ENCODE measurements at places on chromosomes 1 and 21.
A peak's percentile ranks its signal among the peaks of the same experiment; 100 is the strongest.

- no peak for DNase-seq
Observed at GRCh38 chr1:87816646-87817045, 488.0 kb downstream of the LMO4 start.

GRCh38 chr1:88801575-88802208, 89.7 kb downstream of the GTF2B start:
- DNase-seq = no peak

DNA sequence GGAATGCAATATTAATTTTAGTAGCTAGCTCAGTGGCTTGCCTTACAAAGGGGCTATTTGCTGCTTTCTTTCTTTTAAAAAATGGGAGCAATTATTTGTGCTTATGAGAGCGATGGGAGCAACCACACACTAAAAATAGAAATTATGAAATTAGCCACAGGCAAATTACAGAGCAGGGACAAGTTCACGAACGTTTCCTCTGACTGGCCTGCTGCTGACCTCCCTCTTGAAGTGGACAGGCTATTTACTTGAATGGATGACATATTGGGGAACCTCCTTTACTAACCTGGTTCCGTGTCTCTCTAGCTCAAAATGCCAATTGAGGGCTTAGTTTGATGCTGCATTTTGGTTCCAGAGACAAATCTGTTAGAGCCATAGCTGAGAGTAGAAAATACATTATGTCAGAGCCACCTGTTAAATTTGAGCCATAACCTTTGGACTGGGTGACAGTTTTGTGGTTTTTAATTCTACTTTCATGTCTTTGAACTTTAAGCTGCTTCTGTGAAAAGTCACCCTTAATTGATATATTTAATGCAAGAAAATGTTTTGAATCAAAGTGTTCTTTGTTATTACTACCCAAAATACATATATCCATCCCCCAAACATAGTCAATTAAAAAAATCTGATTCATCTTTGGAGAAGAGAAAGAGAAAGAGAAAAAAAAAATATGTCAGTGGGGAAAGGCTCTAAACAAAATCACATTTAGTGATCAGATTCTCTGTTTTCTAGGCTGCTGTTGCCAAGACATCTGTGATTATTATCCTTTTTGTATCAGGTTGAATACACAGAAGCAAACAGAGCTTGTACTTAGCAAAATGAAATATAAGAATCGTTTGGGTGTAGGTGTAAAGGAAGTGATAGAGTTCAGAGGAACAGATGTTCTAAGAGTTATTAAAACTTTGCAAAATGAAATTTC, 351.9 kb downstream of the ADGRL2 start:
- no peak for DNase-seq

DNA sequence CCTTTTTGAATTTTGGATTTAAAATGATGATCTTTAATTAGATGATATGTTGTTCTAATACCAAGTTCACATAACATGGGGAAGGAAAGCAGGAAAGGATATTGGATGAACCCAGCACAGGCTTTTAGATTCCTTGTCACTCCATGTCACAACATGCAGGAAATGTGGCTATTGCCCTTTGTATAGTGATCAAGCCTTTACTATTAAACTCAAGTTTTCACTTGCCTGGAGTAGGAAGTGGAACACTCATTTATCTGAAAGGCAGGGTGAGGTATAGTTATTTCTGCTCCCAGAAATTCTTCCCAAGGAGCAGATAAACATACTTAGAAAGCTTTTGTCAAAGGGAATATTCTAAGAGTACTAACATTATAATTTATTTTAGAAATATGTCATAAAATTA, 37.2 kb upstream of the BCAS2 start:
- DNase-seq = no peak

GRCh38 chr1:150869683-150870082, 6.7 kb downstream of the ARNT start:
- no peak for DNase-seq

GRCh38 chr1:37238364-37239224, 204.3 kb upstream of the GRIK3 start:
- no peak for DNase-seq

GRCh38 chr1:24692351-24692980, 49.4 kb downstream of the SRRM1 start:
- no peak for DNase-seq

DNA sequence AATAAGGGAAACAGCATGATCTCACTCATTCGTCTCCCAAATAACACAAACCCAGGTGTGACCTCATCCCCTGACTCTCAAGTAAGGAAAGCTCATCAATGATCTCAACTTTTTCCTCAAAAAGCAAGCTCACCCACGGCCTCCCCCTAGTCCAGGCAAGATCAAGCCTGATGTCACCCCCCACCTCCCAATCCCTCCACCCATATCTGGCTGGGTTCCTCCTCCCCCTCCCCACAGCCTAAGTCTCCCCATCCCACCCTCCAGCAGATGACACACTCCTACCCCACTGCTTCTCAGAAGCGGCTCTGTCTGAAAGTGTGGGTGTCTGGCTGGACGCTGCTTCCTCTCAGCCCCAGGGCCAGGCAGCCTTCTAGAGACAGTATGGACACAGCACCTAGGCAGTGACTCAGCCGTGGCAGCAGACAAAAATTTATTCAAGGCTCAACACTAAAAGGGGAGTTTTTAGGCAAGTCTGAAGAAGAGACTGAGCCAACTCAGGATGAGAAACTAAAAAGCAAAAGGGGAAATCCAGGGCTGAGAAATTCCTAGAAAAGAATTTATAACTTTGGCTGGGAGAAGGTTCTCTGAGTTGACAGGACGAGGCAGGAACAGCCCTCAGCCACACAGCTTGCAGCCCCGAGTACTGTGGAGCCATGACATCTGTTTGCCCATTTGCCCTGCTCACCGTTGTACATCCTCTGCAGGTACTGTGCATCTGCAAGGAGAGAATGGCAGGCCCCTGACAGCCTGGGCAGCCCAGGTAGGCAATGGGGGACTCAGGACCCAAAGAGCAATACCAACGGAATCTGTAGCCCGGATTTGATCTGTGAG, 81.6 kb upstream of the LRRC8D start:
- peak; percentile 58 for DNase-seq

GRCh38 chr21:16534408-16535101, 804.8 kb downstream of the USP25 start:
- DNase-seq = no peak

GRCh38 chr1:113904293-113904673, 316 bp downstream of the AP4B1 start:
- DNase-seq = no peak

DNA sequence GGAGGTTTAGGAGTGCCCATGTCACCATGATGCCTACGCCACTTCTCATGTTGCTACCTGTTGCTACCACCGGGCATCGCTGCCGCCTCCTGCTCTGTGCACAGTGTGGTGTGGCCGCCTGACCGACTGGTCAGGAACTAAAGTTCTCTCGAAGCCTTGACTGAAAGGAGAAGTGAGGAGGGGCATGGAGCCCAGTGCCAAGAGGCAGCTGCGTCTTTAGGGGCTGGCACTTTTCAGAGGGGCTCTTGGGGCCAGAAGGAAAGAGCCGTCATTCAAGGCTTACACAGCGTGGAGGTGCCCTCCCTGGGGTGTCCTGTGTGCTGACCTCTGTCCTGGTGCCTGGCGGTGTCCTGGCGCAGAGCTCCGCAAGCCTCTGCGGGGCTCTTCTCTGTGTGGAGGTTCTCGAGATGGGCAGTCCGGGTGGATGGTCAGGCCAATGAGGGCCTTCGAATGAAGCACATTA, 57.2 kb downstream of the ADARB1 start:
- DNase-seq = no peak

- DNase-seq = no peak
Observed at GRCh38 chr1:98975810-98976209, 28.9 kb downstream of the PLPPR5 start.

DNA sequence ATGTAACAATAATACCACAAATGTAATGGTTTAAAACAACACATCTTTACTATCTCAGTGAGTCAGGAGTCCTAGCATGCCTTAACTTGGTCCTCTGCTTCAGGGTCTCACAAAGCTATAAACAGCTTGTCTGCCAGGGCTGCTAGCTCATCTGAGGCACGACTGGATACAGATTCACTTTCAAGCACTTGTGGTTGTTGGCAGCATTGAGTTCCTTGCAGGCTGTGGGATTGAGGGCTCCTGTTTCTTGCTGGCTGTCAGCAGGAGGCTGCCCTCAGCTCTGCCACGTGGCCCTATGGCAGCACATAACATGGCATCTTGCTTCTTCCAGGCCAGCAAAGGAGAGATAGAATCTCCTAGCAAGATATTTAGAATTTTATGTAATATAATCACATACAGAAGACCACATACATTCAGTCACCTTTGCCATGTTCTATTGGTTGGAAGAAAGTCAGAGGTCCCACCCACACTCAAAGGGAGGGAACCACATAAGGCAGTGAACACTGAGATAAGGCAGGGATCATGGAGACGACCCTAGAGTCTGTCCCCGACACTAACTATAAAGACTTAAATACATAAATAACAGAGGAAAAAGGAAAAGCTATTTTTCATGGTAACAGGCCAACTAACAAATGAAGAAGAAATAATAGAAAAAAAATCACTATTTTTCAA, 18.9 kb upstream of the IPP start:
- DNase-seq = no peak

- DNase-seq = no peak
Observed at GRCh38 chr1:159791031-159791430, 10.3 kb downstream of the DUSP23 start.

DNA sequence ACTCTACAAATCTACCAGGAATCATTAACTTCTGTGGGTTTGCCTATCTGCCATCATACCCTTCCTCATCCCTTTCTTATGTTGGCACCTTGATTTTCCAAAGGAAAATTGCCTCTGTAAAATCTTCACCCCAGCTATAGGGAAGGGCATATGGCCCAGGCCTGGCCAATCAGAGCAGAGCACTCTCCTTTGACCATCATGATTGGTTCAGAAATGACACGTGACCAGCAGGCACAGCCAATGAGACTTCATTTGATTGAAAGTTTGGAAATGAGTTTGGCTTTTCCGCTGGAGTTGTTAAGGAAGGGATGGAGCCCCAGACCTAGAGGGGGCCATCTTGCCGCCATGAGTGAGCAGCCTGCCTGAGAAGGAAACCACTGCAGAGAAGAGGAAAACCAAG, 35.1 kb upstream of the IFFO2 start:
- peak; percentile 1 for DNase-seq

DNA sequence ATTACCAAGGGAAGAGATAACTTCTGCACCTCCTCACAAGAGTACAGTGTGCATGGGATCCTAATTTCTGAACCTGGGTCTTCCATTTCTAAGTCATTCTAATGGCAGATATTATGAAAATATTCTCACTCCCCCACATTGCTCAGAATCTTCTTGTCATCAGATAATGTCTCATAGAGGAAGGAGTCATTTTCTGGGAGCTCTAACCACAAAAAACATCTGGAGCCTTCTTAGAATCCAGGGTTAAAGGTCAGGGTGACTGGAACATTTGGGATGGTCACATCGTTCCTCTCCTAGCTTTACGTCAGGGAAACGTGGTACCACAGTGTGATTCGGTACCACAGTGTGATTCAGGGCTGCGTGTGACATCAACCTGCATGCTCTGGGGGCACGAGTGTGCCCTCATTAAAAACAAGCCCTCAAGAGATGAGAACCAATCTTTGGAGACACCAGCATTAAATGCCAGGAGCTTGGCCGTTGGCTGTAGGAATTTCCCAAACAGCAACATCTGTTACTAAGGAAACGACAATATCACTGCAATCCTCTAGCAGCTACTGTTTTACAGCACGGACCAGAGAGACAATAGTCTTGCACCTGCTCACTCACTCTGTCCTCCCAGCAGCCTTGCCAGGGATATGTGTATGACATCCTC, 179.1 kb downstream of the PSMG1 start:
- DNase-seq = no peak

- DNase-seq = no peak
Observed at GRCh38 chr1:31230378-31230777, 9.3 kb downstream of the NKAIN1 start.

Data from stimulated activated CD4-positive, alpha-beta T cell treated with anti-CD3 and anti-CD28 coated beads, Interleukin-2, amount 100 ng/mL, for 24 hours (primary cell).